Esophagus muscularis mucosa (tissue), 4 donors: ENCODE measurements at places on chromosomes 7 and 10. TPM values are rescaled to one million over a fixed set of nuclear protein-coding genes. Genes with fewer than 3 reads are reported as not detected.

Gene LEP
- not detected for total RNA-seq

Gene DNAH11
- 8.7 TPM for total RNA-seq

Gene AKR1C4
- total RNA-seq = not detected

Gene ATOH7
- total RNA-seq = not detected

GRCh38 chr10:52030051-52030790 is 283.9 kb upstream of the DKK1 start:
- DNase-seq = no peak
- no peaks in the 10 kb centered on the region for H3K27me3 ChIP-seq
- H3K36me3 ChIP-seq = no peaks in the 10 kb centered on the region
- H3K27ac ChIP-seq = no peak overlapping the region
- H3K4me3 ChIP-seq = no peak overlapping the region
- H3K4me1 ChIP-seq = no peaks in the 10 kb centered on the region

DNA sequence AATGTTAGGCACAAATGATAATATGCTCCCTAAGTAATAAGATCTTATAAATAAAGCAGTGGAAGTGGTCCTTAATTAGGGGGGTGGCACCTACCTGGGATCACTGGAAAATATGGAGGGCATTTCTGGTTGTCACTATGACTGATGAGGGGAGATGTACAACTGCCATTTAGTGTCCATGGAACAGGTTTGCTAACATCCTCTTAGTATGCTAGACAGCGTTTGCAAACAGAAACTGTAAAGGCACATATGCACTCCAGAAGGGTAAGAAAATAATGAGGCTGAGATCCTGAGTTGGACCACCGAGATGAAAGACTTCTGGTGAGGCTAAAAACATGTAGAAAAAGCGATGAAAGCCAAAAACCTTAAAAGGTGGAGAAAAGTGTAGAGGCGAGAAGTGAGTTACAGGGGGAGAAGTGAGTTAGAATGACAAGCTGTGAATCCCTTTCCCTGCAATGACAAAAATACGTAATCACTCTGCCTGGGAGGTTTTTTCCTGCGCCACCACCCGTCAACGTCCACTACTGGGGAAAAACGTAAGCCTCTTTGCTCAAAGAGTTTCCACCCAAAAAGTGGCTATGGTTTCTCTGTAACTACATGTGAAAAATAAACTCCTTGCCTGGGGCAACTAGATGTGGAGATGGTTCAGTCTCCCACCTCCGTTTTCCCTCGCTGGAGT is 767 bp downstream of the KRIT1 start:
- H3K36me3 ChIP-seq = peaks cover 13% of the 10 kb centered on the region
- no peaks in the 10 kb centered on the region for H3K27me3 ChIP-seq
- peak overlapping the region; percentile 91 for H3K27ac ChIP-seq
- no peak for DNase-seq

GRCh38 chr10:114310346-114310745 is 71.3 kb downstream of the VWA2 start:
- H3K27me3 ChIP-seq = no peaks in the 10 kb centered on the region
- no peaks in the 10 kb centered on the region for H3K36me3 ChIP-seq
- peaks cover 17% of the 10 kb centered on the region for H3K4me1 ChIP-seq
- no peak overlapping the region for H3K27ac ChIP-seq
- no peak overlapping the region for H3K4me3 ChIP-seq

DNA sequence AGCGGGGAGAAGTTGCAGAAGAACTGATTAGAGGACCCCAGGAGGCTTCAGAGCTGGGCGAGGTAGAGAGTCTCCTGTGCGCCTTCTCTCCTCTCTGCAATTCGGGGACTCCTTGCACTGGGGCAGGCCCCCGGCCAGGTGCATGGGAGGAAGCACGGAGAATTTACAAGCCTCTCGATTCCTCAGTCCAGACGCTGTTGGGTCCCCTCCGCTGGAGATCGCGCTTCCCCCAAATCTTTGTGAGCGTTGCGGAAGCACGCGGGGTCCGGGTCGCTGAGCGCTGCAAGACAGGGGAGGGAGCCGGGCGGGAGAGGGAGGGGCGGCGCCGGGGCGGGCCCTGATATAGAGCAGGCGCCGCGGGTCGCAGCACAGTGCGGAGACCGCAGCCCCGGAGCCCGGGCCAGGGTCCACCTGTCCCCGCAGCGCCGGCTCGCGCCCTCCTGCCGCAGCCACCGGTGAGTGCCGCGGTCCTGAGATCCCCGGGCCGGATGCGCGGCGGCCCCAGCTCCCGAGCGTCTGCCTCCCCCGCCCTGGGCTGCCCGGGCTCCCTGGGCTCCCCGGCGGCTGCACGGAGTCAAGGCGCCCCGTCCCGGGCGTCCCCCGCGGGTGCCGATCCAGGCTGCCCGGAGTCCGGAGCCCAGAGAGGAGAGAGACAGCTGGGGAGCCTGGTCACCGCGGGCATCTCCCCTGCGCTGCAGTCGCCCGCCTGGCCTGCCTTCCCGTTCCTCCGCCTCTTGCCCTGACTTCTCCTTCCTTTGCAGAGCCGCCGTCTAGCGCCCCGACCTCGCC is at the start of gene PLAU:
PLAU (plus strand) TSS at position 369 of the 789 bp plus-strand sequence. CDS start 424 bp downstream, outside the sequence.
- H3K36me3 ChIP-seq = no peaks in the 10 kb centered on the region
- H3K4me1 ChIP-seq = peaks cover 69% of the 10 kb centered on the region
- H3K27ac ChIP-seq = peak within 1 kb of the TSS; percentile 77
- DNase-seq = no peak
- H3K27me3 ChIP-seq = peaks cover 19% of the 10 kb centered on the region

- no peaks in the 10 kb centered on the region for H3K36me3 ChIP-seq
- no peaks in the 10 kb centered on the region for H3K27me3 ChIP-seq
- no peaks in the 10 kb centered on the region for H3K4me1 ChIP-seq
- DNase-seq = no peak
These were observed 68.6 kb upstream of the PPP2R2D start for GRCh38 chr10:131832056-131832685.

DNA sequence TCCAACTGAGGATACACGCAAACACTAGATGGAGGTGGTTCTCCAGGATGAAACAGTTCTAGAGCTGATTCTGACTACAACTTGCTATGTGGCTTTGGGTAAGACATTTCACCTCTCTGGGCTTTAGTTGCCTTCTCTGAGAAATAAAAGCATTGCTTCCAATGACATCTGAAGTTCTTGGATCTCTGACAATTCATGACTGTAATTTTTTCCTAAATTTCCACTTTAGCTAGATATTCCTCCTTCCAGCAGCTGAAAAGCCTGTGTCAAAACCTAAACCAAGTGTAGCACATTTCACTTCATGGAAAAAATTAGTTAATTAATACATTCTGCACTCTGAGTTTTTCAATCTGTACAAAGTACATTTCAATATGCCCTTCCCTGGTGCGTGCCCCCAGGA is 50.0 kb upstream of the ANK3 start:
- H3K4me3 ChIP-seq = no peak overlapping the region
- H3K27ac ChIP-seq = no peak overlapping the region
- no peak for DNase-seq
- no peaks in the 10 kb centered on the region for H3K4me1 ChIP-seq

DNA sequence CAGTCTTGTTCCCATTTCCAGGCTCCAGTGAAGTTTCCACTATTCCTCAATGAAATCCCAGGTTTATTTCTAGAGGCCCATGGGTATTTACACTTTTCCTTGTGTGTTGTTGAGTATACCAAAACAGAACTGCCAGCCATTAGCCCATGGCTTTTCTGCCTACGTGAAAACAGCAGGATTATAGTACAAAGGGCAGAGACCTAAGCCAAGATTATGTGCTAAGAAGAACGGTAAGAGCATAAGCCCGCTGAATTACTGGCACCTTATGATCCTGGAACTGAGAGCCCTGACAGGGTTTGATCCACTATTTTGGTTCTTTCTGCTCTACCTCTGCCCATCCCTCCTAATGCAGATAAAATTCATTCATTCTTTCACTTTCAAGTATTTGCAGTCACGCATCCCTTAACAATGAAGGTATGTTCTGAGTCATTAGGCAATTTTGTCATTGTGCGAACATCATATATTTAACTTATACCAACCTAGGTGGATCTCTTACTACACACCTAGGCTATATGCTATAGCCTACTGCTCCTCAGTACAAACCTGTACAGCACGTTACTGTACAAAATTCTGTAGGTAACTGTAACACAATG is 16.0 kb downstream of the SEMA3C start:
- no peak overlapping the region for H3K27ac ChIP-seq
- H3K4me1 ChIP-seq = peaks cover 9% of the 10 kb centered on the region
- H3K27me3 ChIP-seq = no peaks in the 10 kb centered on the region
- DNase-seq = no peak

DNA sequence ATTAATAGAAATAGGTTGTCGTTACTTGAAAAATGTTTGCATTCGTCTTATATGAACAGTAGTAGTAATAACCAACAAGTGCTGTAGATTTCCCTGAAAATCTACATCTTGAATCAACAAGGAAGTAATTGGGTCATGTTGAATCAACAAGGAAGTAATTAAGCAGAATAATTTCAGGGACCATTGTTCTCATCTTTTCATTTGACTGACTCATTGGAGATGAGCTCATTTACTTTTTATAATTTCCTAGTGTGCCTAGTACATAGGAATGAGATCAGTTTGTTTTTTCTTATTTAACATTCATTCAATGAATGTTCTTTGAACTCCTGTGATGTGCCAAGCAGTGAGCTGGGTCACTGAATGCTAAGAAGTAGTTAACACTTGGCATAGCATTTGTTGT is 8.2 kb downstream of the CLDN12 start:
- peaks cover 41% of the 10 kb centered on the region for H3K36me3 ChIP-seq
- H3K27me3 ChIP-seq = no peaks in the 10 kb centered on the region
- no peak overlapping the region for H3K4me3 ChIP-seq
- H3K27ac ChIP-seq = no peak overlapping the region

DNA sequence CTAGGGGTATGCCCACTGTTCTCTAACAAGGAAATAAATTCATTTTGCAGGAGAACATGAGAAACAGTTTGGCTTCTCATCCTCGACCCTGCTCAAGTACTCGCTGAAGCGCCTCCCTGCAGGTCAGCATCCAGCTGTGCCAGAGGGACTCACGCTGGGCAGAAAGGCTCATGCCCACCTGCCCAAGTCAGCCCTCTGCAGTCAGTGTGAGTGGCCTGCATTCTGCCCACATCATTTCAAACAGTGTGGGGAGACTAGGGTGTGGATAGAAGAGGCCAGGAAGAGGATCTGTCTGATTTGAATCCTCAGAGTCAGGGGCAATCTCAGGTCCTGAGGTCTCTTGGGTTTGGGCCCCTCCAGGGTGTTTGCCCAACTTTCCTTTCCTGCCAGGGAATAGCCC is 297.8 kb downstream of the ELMO1 start:
- H3K27ac ChIP-seq = peak overlapping the region; percentile 41
- no peak overlapping the region for H3K4me3 ChIP-seq
- H3K36me3 ChIP-seq = no peaks in the 10 kb centered on the region
- no peaks in the 10 kb centered on the region for H3K27me3 ChIP-seq

DNA sequence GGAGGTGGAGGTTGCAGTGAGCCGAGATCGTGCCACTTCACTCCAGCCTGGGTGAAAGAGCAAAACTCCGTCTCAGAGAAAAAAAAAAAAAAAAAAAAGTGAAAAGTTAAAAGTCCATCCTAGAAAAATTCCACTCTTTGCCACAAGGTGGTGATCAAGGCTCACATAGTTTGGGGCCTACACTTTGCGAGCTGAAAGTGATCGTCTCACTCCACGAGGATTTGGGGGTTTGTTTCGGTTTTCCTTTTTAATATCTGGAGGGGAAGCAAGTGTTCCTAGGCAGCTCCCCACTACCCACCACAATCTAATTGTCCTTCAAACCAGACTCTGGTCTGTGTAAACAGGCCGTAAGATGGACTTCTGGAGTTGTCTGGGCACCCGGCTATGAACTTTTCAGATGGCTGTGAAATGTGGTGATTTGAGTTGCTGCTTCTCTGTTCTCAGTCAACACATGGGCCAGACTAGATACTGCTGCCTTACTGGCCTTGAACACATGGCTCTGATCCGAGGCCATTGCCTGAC is 27.1 kb downstream of the PRLHR start:
- H3K4me3 ChIP-seq = peak overlapping the region; percentile 19
- peak; percentile 70 for DNase-seq
- H3K27me3 ChIP-seq = no peaks in the 10 kb centered on the region
- H3K4me1 ChIP-seq = peaks cover 16% of the 10 kb centered on the region
- H3K27ac ChIP-seq = no peak overlapping the region
- no peaks in the 10 kb centered on the region for H3K36me3 ChIP-seq

GRCh38 chr7:48363174-48363573 is 191.9 kb downstream of the ABCA13 start:
- H3K4me1 ChIP-seq = no peaks in the 10 kb centered on the region
- no peaks in the 10 kb centered on the region for H3K36me3 ChIP-seq
- DNase-seq = no peak
- H3K4me3 ChIP-seq = no peak overlapping the region
- no peaks in the 10 kb centered on the region for H3K27me3 ChIP-seq
- no peak overlapping the region for H3K27ac ChIP-seq

- no peak overlapping the region for H3K27ac ChIP-seq
- no peak for DNase-seq
- H3K4me3 ChIP-seq = no peak overlapping the region
- no peaks in the 10 kb centered on the region for H3K27me3 ChIP-seq
- peaks cover 3% of the 10 kb centered on the region for H3K4me1 ChIP-seq
These were observed 50.5 kb downstream of the STRA8 start for GRCh38 chr7:135283959-135284638.

DNA sequence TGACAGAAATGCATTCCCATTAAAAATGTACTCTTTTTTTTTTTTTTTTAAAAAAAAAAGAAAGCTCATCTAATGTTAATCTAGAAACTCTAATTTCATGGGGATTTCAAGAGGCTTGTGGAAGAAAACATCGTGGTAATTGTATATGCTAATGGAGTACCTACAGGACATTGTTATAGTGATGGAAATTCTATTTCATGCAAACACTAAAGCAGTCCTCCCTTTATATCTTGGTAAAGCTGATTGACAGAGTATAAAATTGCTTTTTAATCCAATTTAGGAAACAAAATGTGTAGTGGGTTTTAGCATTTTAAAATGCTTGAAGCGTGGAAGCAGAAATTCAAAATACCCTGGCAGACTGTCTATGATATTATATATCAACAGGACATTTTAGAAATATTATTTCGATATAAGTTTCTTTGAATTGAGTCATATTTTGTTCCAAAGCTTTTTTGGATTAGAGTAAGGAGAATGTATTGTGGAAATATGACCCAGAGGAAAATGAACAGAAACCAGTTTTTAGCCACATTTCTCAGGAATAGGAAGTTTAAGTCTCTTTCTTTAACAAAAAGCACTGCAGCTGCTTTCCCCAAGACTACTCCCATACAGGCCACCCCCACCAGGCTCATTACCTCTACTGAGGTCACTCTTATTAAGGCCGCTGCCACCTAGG is 121.9 kb downstream of the WNT2 start:
- no peaks in the 10 kb centered on the region for H3K27me3 ChIP-seq
- H3K27ac ChIP-seq = no peak overlapping the region
- H3K36me3 ChIP-seq = peaks cover 16% of the 10 kb centered on the region
- H3K4me3 ChIP-seq = no peak overlapping the region
- H3K4me1 ChIP-seq = no peaks in the 10 kb centered on the region
- DNase-seq = no peak
